ENCODE measurements at places on chromosomes 3 and 15.
A peak's percentile ranks its signal among the peaks of the same experiment; 100 is the strongest.

- no peak for DNase-seq
Observed at GRCh38 chr3:184465883-184466412, 86.1 kb downstream of the CHRD start.

- DNase-seq = no peak
Observed at GRCh38 chr15:63832620-63833019, 1.1 kb downstream of the HERC1 start.

DNA sequence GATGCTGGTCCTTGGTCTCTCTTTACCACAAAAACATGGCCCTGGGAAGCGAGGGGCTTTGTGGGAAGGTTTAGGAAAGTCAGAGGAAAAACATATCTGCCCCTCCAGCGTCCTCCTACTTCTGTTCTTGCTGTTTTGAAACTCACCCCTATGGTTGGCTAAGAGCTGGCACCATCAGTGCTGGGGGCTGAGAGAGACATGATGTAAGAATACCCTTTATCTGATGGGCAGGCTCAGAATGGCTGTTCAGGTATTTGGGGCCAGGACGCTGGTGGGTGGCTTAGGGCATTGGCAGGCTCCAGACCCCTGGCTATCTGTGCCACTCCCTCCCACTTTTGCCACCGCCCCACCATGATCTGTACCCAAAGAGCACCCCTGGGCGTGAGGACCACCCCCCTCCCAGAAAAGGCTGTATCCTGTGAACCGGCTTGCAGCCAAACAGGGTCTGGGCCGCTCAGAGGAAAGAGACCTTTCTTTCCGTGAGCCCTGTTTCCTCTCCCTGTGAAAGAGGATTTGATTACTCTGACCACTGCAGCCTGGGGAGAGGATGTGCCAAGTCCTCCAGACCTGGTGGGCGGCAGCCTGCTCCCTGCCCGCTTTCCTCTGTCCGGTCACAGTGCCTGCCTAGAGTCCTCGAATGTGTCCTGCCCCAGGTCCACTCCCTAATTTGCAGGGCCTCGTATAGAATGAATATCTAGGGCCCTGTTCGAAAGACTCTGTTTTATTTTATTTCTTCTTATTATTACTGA, 61.3 kb upstream of the SLC6A6 start:
- DNase-seq = no peak

GRCh38 chr15:88076328-88076727, 180.2 kb downstream of the NTRK3 start:
- no peak for DNase-seq

GRCh38 chr3:123949641-123950040, 11.4 kb downstream of the CCDC14 start:
- DNase-seq = peak; percentile 50

DNA sequence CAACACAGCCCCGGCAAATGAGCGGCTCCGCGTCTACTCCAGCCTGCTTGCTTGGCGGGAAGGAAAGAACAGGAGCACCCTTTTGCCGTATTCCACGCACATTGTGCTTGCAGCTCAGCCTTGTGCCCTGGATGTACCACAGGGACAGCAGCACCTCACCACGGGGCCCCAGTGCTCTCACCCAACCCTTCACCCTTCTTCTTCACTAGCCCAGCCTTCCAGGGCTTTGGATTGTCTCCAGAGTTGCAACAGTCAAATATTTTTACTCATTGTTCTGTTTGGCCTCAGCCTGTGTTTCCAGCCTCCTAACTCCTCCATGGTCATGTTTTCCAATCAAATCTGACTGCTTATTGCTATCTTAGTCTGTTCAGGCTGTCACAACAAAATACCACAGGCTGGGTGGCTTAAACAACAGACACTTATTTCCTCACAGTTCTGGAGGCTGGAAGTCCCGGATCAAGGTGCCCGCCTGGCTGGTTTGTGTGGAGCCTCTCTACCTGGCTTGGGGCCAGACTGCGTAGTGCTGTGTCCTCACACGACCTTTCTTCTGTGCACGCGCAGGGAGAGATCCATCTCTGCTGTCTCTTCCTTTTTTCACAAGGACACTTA, 79.2 kb upstream of the ABHD17C start:
- DNase-seq = peak; percentile 83

GRCh38 chr3:65596571-65597225, 442.0 kb downstream of the MAGI1 start:
- DNase-seq = no peak

GRCh38 chr15:77064539-77065308, 6.2 kb downstream of the TSPAN3 start:
- DNase-seq = peak; percentile 76

GRCh38 chr3:159668990-159669476, 319.6 kb upstream of the IL12A start:
- DNase-seq = peak; percentile 54

DNA sequence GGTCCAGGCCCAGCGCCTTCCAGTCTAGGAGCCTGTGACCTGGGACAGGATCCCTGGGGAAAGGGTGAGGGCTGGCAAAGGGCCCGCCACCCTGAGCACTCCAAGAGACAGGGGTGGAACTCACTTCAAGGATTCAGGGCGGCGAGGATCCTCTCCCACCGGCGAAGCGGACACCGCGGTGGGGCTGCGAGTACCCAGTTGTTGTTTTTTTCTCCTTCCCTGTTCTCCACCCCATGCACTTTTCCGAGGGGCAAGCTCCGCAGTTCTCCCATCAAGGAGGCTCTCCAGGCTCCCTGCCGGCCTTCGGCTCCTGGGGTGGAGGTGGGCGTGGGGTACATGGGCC, 387 bp upstream of the PAQR5 start:
- DNase-seq = no peak

GRCh38 chr3:172524611-172525010, 1.4 kb upstream of the TNFSF10 start:
- peak; percentile 83 for DNase-seq

DNA sequence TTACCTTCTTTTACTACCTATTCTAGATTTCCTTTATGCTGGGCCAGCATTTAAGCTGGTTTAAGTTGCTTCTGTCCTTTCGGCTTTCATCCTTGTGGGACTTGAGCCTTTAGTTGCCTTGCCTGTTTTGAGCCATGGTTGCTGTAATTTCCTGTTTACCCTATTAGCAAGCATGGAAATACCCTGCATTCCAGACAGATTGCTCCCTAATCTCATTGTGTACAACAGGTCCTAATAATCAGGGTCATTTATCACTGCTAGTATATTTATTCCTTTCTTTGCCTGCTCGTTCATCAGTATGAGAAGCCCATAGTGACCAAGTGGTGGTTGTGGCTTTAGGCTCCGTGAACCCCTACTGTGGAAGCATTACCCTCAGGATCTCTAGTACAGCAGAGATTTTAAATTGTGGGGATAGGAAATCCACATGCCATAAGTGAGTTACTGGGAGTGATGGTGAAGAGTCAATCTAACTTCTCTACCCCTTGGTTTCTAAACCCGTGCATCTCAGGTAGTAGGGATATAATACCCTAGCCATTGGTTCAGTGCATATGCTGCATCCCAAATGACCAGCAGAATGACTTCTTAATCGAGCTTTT, 31.9 kb downstream of the NCK1 start:
- DNase-seq = peak; percentile 93

DNA sequence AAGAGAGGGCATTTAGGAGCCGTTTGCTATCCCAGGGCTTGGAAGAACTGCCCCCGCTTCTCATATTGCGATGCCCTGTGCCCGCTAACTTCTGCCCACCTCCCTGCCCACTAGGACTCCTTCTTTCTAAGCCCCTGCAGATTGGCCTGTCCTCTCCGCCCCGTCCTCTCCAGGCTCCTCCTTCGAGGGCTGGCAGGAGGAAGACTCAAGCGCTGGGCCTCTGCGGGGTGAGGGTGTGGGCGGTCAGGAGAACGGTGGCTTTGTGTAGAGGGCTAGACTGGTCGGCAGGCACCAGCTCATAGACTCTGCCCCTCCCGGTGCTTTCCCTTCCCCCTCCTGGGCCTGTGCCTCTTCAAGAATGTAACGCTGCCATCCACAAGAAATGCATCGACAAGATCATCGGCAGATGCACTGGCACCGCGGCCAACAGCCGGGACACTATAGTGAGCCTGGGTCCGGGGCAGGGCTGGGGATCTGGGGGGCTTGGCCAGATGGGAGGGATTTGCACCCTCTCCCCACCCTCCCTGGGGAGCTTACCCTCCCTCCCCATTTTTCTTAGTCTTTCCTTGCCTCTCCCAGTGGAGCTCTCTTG, 21.9 kb downstream of the PRKCD start:
- no peak for DNase-seq

GRCh38 chr3:73204841-73205240, 143.4 kb downstream of the EBLN2 start:
- no peak for DNase-seq

GRCh38 chr3:171465763-171466162, 5.6 kb upstream of the TNIK start:
- DNase-seq = no peak

- DNase-seq = no peak
Observed at GRCh38 chr3:141422961-141423582, 54.8 kb downstream of the ZBTB38 start.

- no peak for DNase-seq
Observed at GRCh38 chr15:93070551-93071296, 18.3 kb downstream of the RGMA start.

DNA sequence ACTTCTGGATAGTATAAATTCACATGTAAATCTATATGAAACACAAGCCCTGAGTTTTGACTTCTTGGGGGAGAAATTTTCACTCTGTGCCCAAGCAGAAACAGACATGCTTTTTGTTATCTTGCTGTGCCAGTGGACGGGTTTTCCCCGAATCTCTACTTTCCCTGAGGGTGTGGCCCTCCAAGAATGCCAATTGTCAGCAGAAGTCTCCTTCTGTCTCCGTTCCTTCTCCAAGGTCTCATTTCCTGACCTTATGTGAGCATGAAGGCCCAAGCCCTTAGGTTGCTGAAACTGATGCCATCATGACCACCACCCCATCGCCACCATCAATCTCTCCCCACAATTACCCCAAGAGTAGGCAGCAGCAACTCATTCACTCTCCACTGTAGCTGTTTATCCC, 253.8 kb downstream of the XXYLT1 start:
- DNase-seq = no peak

- DNase-seq = peak; percentile 91
Observed at GRCh38 chr15:100902436-100903167, 16.6 kb upstream of the LRRK1 start.

- no peak for DNase-seq
Observed at GRCh38 chr3:18223974-18224373, 201.2 kb downstream of the SATB1 start.

DNA sequence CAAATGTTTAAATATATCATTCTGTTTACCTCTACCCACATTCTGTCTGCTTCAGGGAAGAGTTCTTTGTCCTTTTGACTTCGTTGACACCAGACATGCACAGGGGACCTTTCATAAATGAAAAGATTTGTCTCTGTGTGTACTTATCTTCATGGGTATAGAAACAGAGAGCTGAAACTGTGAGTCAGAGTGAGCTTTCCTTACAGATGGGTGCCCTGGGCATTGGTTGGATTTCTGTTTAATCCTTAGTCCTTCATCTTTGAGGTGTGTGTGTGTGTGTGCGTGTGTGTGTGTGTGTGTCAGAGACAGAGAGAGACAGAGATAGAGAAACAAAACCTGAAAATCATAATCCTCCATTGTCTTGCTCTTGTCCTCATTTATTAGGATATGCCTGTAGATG, 517.4 kb downstream of the TUSC7 start:
- no peak for DNase-seq

DNA sequence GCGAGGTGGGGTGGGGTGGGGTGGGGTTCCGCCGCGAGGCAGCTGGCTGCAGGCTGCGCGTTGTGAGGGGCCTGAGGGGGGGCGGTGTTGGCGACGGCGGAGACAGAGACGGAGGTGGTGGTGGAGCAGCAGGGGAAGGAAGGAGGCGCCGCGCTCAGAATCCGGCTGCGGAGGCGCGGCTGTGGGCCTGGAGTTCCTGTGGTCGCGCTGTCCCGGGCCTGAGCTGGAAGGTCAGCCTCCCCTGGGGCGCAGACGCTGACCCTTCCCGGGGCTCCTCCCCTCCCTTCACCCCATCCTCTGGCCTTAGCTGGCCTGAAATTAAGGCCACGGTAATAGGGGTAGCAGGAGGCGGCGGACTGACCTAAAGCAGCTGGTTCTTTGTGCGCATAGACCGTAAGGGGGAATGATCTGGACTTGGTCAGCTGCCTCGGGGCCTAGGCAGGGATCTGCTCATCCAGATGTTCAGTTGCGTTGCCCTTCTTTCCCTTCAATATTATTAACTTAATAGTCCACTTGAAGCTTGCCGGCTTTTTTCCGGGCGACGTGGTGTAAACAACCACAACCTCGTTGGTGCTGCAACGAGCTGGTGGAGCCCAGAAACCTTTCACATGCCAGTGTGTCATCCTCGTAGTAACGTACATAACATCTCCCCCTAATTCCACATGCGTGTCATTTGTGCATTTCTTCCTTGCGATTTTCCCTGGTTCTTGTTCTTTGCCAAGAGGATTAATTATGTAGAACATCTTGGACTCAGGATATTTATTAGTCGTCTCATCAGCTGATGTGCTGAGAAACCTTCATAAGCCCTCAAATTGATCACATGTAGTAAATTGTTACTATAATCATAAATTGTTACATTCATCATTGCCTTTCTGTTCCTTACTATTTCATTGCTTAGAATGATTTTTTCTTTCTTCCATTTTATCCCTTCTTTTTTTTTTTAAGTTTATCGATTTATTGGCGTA, 626 bp downstream of the SEC62 start:
- peak; percentile 61 for DNase-seq

GRCh38 chr3:18307529-18307928, 117.6 kb downstream of the SATB1 start:
- DNase-seq = no peak

DNA sequence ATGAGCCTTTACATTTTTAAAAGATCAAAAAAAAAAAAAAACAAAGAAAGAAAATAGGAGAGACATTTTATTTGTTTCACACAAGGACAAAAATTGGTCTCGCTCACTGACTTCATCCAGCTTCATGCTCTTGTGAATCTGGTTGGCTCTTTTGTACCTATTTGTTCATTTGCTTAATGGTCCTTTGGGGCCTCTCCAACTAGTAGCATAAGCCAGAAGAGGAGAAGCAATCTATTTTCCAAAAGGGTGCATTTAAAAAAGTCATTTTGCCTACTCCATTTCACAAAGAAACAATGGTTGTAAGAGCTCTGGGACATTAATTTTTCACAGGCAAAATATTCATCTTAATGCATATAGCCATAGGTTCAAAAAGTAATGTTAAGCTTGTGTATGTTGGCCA, 168.3 kb upstream of the ADAMTS9 start:
- DNase-seq = no peak

- DNase-seq = no peak
Observed at GRCh38 chr15:43529587-43530345, 12.4 kb downstream of the MAP1A start.

DNA sequence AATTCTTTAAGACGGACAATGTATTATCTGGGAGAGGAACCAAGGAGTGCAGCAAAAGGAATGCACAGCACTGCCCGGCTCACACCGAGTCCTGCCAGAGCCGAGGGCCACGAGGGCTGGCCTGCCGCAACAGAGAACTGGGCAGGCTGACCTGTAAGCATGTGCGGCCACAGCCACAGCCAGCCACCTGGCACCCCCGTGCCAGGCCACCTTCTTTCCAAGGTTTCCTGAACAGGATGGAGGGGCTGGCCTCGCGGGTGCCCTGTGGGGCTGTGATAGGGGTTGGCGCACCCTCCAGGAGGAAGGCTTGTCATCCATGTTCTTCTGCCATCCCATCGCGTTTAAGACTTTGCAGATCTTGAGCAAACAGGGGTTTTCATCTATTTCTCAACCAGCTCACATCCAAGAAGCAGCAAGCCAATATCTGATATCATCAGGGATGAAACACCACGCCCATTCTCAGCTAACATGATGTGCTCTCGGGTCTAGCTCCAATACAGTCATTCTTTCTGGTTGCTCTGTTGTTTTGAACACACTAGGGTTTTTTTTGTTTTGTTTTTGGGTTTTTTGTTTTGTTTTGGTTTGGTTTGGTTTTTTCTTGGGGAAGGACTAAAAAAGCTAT, 10.2 kb downstream of the CA12 start:
- DNase-seq = peak; percentile 91

- no peak for DNase-seq
Observed at GRCh38 chr15:75714195-75714594, 1.5 kb upstream of the CSPG4 start.

Measured in iris pigment epithelial cell (primary cell).